Vagina (tissue), 2 donors: ENCODE measurements at places on chromosomes 2 and 18. TPM values are rescaled to one million over a fixed set of nuclear protein-coding genes. Genes with fewer than 3 reads are reported as not detected.

TUBA4B gene
- not detected for total RNA-seq

ABHD1 gene
- not detected for total RNA-seq

SKA1 gene
- 0.74 TPM for total RNA-seq

TEX44 gene
- not detected for total RNA-seq

SPC25 gene
- not detected for total RNA-seq

ABI2 gene
- total RNA-seq, result 31.7 TPM

ZNF521 gene
- 18.7 TPM for total RNA-seq

MYO1B gene
- total RNA-seq, result 43.7 TPM

TTN gene
- 2.0 TPM for total RNA-seq

LIMS3 gene
- total RNA-seq, result 2.2 TPM

SERPINB10 gene
- 0.98 TPM for total RNA-seq

DNA sequence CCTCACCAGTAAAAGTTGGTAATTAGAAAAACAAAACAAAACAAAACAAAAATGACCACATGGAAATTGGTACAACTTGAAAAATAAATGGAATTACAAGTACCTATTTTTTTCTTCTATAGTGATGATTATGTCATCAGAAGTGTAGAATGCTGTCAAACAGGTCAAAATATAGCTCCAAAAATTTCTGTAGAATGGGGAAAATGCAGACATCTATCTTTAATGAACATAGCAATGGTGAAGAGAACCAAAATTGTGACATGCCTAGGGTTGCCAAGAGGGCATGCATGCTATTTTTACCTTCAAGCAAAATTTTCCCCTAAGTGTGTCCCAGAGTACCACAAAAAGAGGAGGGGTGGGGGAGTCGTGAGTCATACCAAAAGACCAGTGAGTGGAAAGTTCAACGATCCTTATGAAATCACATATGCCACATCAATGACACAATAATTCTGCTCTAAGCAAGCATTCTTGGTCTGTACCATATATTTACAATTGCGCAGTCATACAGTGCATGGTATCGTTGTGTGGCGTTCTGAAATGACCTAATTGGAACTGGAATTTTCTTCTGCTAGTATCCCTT is 1436.4 kb downstream of the SUCLG1 start:
- DNase-seq, result no peak
- no peaks in the 10 kb centered on the region for H3K36me3 ChIP-seq
- H3K4me3 ChIP-seq, result no peak overlapping the region
- H3K27me3 ChIP-seq, result no peaks in the 10 kb centered on the region
- H3K27ac ChIP-seq, result no peak overlapping the region

DNA sequence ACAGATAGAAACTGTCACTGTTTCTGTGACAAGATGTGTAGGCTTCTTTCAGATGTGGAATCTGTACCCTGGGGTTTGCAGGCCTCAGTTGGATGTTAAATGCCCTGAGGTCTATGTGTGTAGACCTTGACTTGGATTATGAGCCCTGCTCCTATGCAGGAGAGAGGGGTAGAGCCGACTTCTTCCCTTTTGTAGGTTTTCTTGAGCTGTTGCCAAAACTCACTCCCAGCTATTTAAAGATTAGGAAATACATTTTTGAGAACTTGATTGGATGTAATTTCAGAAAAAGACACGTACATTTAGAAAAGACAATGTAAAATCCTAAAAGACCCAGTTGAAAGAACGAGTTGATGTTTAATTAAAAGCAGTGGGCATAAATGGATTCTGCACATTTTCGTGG is 374.8 kb downstream of the SLC4A3 start:
- H3K27me3 ChIP-seq, result no peaks in the 10 kb centered on the region
- DNase-seq, result no peak
- no peaks in the 10 kb centered on the region for H3K4me1 ChIP-seq
- H3K4me3 ChIP-seq, result no peak overlapping the region

DNA sequence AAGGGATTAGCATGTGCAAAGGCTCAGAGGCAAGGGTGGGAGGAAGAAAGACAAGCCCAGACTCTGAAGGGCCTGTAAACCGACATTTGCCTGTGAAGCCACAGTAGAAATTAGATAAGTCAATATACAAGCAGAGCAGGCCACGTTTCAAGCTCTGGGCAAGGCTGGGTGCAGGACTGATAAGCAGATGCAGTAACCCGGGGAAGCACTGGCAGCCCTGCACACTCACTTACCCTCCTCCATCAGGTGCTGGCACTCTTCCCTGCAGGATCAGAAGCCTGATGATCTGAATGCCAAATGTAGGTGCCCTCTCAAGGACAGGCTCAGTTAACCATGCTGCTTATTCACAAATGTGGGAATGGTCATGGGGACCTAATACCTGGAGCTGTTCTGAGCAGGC is 46.3 kb upstream of the RAB12 start:
- H3K27me3 ChIP-seq, result no peaks in the 10 kb centered on the region
- DNase-seq, result no peak
- no peaks in the 10 kb centered on the region for H3K4me1 ChIP-seq
- H3K27ac ChIP-seq, result no peak overlapping the region
- H3K4me3 ChIP-seq, result no peak overlapping the region

DNA sequence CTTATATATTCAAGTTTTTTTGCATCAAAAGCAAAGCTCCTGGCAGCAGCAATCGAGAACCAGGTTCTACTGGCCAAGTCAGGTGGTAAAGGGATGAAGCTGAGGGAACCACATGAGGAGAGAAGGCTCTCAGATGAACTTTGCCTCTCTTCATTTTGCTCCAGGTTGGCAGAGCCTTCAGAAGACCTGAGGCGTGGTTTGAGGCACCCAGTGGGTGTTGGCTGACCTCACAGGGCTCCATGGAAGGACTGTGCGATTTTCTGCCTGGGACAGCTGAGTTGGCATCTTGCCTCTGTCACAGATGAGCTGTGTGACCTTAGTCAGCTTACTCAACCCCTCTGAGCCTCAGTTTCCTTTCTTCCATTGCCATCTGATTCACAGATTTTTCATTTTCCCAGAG is 89.0 kb downstream of the INSIG2 start:
- no peak overlapping the region for H3K27ac ChIP-seq
- no peaks in the 10 kb centered on the region for H3K27me3 ChIP-seq
- H3K4me1 ChIP-seq, result no peaks in the 10 kb centered on the region
- no peaks in the 10 kb centered on the region for H3K36me3 ChIP-seq
- no peak for DNase-seq

DNA sequence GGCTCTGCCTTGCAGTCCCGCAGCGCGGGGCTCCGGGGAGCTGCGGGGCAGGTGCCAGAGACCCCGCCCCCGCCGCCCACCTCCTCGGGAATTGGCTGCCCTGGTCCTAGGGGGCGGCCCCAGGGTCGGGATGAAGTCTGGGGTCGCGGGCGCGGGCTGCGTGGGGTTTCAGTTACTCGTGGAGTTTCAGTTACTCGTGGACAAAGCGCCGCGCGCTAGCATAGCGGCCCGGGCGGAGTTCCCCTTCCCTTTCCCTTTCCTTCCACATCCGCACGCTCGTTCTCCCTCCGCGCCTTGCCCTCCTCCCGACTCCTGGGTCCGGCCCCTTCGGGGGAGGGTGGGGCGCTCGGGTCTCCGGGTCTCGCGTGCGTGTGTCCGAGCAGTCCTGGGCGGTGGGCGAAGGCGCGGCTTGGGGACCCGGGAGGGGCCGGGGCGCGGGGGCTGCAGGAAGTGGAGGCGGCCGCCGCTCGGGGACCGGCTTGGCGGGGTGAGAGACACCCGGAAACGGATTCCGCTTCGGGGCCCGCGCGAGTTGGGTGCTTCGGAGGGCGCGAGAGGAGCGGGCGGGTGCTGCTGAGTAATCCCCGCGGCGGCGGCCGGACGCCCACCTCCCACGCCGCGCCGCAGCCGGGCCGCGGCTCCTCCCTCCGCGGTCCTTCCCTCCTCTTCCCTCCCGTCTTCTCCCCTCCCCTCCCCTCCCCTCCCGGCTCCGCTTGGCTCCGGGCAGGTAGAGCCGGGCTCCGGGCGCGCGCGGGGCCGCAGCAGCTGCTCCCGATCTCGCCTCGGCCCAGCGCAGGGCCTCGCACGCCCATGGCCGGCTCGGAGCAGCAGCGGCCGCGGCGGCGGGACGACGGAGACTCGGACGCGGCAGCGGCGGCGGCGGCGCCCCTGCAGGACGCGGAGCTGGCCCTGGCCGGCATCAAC is at the start of gene TTC39C:
TTC39C (plus strand) TSS at position 693 of the 924 bp plus-strand sequence; CDS start at position 811, 118 bp downstream.
- H3K4me1 ChIP-seq, result peaks cover 27% of the 10 kb centered on the region
- H3K36me3 ChIP-seq, result no peaks in the 10 kb centered on the region
- DNase-seq, result no peak
- peak within 1 kb of the TSS; percentile 85 for H3K4me3 ChIP-seq
- H3K27ac ChIP-seq, result peak within 1 kb of the TSS; percentile 92

DNA sequence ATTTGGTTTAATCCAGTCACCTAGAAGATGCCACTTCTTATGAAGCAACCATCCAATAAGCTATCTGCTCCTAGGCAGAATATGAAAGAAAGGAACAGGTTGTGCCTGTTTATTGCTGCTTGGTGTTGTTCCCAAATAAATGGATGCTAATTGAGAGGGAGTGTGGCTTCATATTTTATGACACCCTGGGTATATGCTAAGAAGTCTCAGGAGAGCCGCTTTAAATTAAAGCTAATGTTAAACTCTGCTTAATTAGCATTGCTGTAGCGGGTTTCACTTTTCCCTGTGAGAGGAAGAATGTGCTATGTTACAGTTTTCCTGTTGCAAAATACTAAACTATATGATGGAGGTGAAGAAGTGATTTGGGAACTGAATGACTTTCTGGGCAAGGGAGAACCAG is 48.7 kb upstream of the TANK start:
- no peak overlapping the region for H3K4me3 ChIP-seq
- H3K4me1 ChIP-seq, result no peaks in the 10 kb centered on the region
- H3K27me3 ChIP-seq, result no peaks in the 10 kb centered on the region
- no peak for DNase-seq

DNA sequence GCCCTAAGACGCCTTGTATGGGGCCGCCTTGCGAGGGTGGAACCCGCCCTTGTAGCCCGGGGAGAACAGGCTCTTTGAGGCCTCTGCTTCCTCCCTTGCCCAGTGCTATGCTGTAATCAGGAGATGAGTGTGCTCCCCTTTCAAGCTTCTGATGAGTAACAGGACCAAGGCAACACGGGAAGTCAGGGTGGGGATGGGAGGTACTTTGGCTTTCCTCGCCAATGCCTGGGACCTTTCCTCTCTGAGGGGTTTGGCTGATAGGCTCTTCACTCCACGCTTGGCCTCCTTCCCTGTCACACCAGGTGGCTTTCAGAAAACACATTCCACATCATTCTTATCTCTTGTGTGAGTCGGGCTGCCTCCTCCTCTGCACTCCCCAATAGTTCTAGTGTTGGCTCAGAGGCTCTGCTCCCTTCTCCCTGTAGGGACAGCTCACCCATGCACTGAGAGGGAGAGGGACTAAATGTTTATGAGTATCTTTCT is 223.7 kb upstream of the TRIB2 start:
- no peak overlapping the region for H3K27ac ChIP-seq
- no peak for DNase-seq
- no peaks in the 10 kb centered on the region for H3K27me3 ChIP-seq
- H3K36me3 ChIP-seq, result no peaks in the 10 kb centered on the region
- no peak overlapping the region for H3K4me3 ChIP-seq

GRCh38 chr2:209681201-209681735 is 90.4 kb upstream of the UNC80 start:
- H3K36me3 ChIP-seq, result no peaks in the 10 kb centered on the region
- H3K27me3 ChIP-seq, result no peaks in the 10 kb centered on the region
- no peak overlapping the region for H3K27ac ChIP-seq
- no peak overlapping the region for H3K4me3 ChIP-seq
- DNase-seq, result no peak

DNA sequence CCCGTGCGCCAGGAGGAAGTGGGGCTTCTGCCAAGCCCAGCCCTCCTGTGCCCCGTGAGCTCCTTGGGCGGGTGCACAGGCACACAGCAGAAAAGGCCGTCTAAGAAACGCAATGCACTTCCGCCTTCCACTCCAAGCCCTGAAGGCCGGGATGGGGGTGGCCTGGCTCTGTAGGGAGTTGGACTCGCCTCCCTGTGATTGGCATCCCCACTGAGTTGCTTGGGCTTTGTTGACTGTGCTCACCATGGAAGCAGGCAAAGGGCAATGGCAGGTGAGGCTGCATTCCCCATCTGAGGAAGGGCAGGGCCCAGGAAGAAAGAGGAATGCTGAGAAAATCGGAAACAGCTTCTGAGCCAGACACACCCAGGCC is 66.8 kb downstream of the CRACDL start:
- no peak overlapping the region for H3K27ac ChIP-seq
- H3K36me3 ChIP-seq, result no peaks in the 10 kb centered on the region
- no peaks in the 10 kb centered on the region for H3K4me1 ChIP-seq
- H3K4me3 ChIP-seq, result no peak overlapping the region

GRCh38 chr2:176917-177316 is 86.9 kb downstream of the SH3YL1 start:
- H3K4me1 ChIP-seq, result peaks cover 14% of the 10 kb centered on the region
- DNase-seq, result no peak
- no peaks in the 10 kb centered on the region for H3K27me3 ChIP-seq
- no peak overlapping the region for H3K27ac ChIP-seq
- H3K36me3 ChIP-seq, result no peaks in the 10 kb centered on the region
- H3K4me3 ChIP-seq, result no peak overlapping the region

DNA sequence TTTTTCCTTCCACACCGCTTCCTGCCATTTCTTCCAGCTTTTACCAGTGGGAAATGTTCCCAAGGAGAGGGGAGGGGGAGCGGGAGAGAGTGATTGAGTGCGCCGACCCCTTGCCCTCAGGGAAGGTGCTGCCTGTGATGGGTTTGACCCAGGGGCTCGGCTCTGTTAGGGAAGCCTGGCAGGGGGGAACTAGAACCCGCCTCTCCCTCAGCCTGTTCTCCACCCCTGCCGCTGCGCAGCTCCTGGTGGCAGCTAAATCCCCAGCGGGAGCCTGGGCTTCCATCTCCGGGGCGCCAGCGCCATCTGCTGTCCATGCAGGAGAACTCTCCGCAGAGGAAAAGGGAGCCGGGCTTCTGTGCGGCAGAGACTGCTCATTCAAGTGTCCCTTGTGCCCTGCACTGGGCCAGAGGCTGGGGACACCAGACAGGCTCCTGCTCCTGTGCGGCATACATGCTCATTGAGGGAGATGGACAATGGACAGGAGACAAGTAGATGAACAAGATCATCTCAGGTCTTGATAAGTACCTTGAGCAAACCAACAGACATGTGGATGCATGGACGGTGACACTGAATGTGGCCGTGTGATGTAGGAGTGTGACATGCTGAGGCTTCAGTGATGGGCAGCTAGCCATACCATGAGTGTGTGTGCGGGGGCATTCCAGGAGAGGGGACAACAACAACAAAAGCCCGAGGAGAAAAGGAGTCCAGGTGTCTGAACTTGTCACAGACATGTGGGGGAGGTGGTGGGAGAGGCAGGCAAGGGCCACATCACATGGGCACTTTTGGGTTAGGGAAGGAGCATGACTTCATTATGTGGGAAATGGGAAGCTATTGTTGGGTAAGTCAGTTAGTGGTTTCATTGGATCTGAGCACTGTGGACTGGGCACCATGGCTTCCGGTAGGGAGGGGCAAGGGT is 13.3 kb downstream of the CHPF start:
- H3K36me3 ChIP-seq, result no peaks in the 10 kb centered on the region
- H3K27me3 ChIP-seq, result no peaks in the 10 kb centered on the region
- H3K27ac ChIP-seq, result no peak overlapping the region
- peak overlapping the region; percentile 36 for H3K4me3 ChIP-seq
- H3K4me1 ChIP-seq, result no peaks in the 10 kb centered on the region

- H3K4me3 ChIP-seq, result no peak overlapping the region
- no peak for DNase-seq
- no peaks in the 10 kb centered on the region for H3K36me3 ChIP-seq
- H3K27ac ChIP-seq, result peak overlapping the region; percentile 72
- H3K27me3 ChIP-seq, result no peaks in the 10 kb centered on the region
- peaks cover 61% of the 10 kb centered on the region for H3K4me1 ChIP-seq
Measured at GRCh38 chr2:85791704-85792565, 38.1 kb downstream of the ATOH8 start.

GRCh38 chr2:41966431-41966893 is 81.4 kb upstream of the PKDCC start:
- H3K36me3 ChIP-seq, result no peaks in the 10 kb centered on the region
- peak overlapping the region; percentile 80 for H3K27ac ChIP-seq
- no peaks in the 10 kb centered on the region for H3K27me3 ChIP-seq

GRCh38 chr2:63888490-63889402 is 47.0 kb downstream of the UGP2 start:
- H3K27ac ChIP-seq, result no peak overlapping the region
- H3K4me3 ChIP-seq, result no peak overlapping the region
- DNase-seq, result no peak
- H3K36me3 ChIP-seq, result no peaks in the 10 kb centered on the region
